ENCODE measurements at places on chromosomes 4 and X. TPM values are rescaled to one million over a fixed set of nuclear protein-coding genes. Genes with fewer than 3 reads are reported as not detected.

PJA1 gene
- total RNA-seq, result 23.9 TPM

GK2 gene
- not detected for total RNA-seq

TSPYL2 gene
- total RNA-seq, result 35.7 TPM

JADE3 gene
- total RNA-seq, result 2.9 TPM

NAA10 gene
- total RNA-seq, result 52.8 TPM

PROM1 gene
- not detected for total RNA-seq

SMIM10L2A gene
- total RNA-seq, result 0.12 TPM

MAGEE1 gene
- total RNA-seq, result 2.1 TPM

VCX gene
- not detected for total RNA-seq

UGT8 gene
- not detected for total RNA-seq

MAGEA6 gene
- not detected for total RNA-seq

RFC1 gene
- 55.0 TPM for total RNA-seq

OFD1 gene
- total RNA-seq, result 9.0 TPM
